ENCODE measurements at places on chromosomes 5 and 9.

DNA sequence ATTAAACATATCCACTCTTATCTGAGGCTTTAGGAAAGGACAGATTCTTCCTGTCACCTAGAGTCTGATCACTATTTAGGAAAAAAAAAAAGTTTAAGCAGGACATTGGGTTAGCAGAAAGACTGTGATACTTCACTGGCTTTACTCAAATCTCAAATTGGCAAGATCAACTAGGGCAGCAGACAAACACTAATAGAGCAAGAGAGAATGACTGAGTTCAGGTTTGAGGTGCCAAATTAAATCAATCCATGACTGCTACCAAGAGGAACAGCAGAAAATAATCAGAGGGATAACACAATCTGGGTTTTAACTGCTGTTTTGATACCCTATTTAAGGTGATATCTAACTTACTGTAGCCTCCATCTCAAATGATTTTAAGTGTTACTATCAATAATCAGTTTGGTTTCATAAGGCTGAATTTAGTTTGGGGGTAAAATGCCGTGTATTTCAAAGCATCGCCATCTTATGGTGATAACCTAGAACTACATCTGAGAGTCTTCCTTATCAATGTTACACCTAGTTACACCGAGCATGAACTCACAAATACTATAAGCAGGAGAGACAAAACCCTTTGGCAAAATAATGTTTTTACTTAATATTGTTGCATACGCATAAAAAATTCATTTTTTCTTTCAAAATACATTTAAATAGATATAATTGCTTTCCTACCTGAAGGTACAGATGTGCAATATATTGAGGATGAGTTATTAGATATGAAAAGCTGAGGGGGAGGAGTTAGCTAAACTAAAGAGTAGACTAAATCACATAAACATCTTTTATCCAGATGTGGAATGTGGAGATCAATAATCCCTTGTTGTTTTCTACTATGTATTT, 286.4 kb upstream of the CDH12 start:
- no peak for DNase-seq

- DNase-seq: no peak
These were observed 72.7 kb downstream of the FAM78A start for GRCh38 chr9:131203431-131204218.

DNA sequence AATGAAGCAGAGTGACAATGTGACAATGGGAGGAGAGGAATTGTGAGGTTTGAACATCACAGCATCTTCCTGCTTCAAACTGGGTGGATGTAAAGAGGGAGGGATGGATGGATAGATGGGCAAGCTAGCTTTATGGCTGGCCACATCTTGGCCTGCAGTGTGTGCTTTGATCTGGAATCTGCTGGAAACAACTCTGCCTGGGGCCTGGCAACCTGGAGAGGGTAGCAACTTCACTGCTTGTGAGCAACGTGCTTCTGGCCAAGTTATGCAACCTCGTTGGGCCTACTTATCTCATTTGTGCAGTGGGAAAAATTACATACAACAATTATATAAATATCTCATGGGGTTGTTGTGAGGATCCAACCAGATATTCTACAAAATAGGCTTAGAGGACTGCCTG, 5.3 kb downstream of the IL9 start:
- DNase-seq: no peak

- DNase-seq: no peak
These were observed 100.4 kb upstream of the SLC44A1 start for GRCh38 chr9:105144076-105144475.

DNA sequence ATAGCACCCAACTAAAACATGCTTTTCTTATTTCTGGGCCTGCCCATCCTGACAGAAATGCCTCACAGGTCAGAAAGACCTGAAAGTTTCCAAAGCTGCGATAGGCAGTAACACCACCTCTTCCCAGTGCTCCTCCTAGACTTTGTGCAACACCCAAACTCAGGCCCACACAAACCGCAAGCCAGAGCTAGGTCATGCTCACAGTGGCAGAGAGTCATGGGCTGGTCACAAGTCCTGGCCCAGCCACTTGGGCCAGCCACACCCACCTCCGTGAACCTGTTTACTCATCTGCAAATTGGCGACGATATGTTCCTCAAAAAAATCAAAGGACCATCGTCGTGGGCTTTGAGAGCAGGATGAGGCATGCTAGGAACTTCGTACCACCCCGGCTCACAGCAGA, 44.0 kb upstream of the SLC25A51 start:
- no peak for DNase-seq

- no peak for DNase-seq
These were observed 752.1 kb downstream of the DTWD2 start for GRCh38 chr5:118236108-118236849.

- DNase-seq: no peak
These were observed 60.2 kb downstream of the MELK start for GRCh38 chr9:36632892-36633291.

GRCh38 chr5:171201310-171201709, 107.7 kb upstream of the TLX3 start:
- no peak for DNase-seq

GRCh38 chr9:130446101-130446861, 1.5 kb downstream of the ASS1 start:
- no peak for DNase-seq

- no peak for DNase-seq
These were observed 128.7 kb downstream of the PAX5 start for GRCh38 chr9:36905101-36906066.

All from activated T-cell treated with anti-CD3 and anti-CD28 coated beads for 48 hours (primary cell).